ENCODE measurements at places on chromosomes 5 and 9.

- no peak for DNase-seq
Measured at GRCh38 chr5:132447196-132447595, 43.4 kb downstream of the IRF1 start.

GRCh38 chr5:151670953-151671636, 15.6 kb downstream of the SPARC start:
- DNase-seq: peak; percentile 47

- no peak for DNase-seq
Measured at GRCh38 chr5:108743846-108744245, 3.9 kb upstream of the FER start.

DNA sequence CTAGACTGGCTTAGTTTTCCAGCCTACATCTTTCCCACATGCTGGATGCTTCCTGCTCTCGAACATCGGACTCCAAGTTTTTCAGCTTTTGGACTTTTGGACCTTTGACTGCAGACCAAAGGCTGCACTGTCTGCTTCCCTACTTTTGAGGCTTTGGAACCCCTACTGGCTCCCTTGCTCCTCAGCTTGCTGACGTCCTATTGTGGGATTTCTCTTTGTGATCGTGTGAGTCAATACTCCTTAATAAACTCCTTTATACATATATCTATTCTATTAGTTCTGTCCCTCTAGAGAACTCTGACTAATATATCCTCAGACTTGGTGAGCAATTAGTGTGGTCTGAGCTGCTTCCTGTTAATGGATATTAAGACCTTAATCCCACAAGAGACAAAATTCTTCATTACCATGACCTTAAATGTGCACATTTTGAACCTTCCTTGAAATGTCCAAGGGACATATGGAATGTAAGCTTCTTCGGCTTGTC, 752.9 kb downstream of the CDH18 start:
- DNase-seq: no peak

DNA sequence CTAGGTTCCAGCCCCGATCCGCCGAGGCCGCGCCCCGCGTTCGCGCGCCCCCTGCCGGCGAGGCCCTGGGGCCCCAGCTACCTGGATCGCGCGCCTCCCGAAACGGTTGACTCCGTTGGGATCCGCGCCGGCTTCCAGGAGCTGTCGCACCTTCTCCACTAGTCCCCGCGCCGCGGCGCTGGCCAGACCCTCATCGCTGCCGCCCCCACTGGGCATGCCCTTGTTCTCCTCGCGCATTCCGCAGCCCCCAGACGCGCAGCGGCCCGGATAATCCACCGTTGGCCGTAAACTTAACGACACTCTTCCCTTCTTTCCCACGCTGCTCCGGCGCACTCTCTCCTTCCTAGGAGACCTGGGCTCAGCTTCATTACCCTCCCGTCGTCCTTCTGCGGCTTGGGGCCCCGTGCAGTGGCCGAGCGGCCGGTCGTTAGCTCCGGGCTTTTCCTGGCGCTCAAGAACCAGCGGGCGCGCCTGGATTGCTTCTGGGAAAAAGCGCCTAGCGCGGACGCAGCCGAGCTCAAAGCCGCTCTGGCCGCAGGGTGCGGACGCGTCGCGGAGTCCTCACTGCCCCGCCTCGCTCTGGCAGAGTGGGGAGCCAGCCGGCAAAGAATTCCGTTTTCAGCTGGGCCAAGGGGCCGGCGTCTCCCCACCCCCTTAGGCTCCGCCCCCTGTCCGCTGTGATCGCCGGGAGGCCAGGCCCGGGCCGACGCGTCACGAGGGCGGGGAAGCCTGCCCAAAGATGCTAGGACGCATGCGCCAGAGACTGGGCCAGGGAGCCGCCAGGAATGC, at the start of gene CDKN2B:
Gene CDKN2B, minus strand, starts transcription at position 589 of the 789 bp plus-strand sequence. Its CDS starts 352 bp downstream, at position 237.
- DNase-seq: peak; percentile 72

DNA sequence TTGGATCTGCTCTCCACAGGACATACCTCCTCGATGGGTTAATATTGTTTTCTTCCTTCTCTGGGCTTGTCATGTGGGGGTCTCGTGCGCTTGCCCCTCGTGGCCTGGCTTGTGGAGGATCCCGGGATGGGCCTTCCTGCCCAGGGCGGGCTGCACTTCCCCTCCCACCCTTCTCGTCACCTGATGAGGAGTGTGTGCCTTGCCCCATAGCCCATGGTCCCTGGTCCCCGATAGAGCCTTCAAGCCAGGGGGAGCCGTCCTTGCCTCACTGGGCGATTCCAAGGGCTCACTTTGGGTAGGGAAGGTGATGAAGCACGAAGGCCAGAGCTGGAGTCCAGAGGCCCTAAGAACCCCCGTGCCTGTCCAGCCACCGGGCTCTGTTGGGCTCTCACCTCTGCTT, 28.7 kb downstream of the DYNC2I2 start:
- no peak for DNase-seq

- DNase-seq: no peak
Measured at GRCh38 chr9:9905736-9906135, 707.1 kb downstream of the PTPRD start.

DNA sequence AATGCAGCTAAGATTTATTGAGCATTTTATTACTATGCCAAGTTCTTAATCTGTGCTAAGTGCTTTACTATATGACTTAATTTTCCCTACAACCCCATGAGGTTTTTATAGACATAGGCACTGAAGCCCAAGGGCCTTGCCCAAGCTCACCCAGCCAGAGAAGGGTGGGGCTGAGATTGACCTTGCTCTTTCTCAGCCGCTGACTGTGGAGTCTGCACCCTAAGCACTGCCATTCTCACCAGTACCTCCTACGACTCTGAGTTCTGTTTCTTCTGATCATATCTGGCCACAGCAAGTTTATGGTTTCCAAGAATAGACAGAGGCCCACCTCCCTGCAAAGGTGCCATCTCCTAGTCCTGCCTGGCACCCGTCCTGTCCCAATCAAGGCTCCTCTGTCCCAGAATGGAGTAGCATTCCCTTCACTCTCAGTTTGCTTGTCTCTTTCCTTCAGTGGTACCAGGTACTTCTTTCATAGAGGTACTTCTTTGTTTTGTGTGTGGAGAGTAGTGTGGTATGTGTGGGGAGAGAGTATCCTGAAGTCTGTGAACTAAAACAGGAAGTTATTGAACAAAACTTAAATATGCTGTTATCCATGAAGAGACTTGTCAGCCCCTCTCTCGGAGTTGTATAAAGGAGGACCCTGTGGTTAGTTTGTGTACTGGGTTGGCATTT, 42.6 kb downstream of the CSF1R start:
- no peak for DNase-seq

DNA sequence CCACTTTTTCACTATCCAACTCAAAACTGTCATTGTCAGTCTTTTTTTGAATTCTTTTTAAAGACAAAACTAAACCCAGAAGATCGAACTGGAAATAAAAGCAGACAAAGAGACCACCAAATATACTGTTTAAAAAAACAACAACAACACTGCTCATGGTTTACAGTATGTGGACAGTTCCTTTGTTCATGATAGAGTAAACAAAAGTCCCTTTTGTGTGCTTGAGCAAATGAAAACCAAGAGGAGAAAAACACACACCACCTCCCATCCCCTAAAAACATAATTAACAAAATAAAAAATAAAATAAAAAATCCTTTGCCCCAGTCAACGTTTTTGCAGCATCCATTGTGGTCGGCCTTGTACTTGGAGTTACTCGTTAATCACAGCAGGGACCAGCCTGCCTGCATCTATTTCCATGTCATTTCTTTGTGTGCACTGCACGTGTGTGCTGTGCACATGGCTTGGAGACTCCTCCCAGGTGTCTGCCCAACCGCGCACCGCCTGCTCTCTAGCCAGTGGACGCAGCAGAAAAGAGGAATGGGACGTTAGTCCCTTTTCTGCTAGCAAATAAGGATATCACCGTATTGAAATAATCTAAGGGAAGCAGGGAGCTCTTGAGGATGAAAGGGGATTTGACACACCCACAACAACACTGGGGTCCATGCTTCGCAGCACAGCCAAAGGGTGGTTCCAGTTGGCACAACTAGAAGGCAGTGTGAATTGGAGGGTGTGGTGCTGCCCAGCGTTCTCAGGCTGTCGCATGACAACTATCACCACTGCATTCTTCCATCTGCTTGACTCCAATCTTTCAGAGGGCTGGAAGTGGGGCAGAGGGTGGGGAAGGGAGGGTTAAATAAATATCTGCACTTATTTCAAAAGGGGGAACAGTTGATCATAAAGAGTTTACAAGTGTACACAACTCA, 130.0 kb downstream of the SEMA6A start:
- DNase-seq: no peak

GRCh38 chr5:159609359-159609758, 279.1 kb upstream of the IL12B start:
- no peak for DNase-seq

DNA sequence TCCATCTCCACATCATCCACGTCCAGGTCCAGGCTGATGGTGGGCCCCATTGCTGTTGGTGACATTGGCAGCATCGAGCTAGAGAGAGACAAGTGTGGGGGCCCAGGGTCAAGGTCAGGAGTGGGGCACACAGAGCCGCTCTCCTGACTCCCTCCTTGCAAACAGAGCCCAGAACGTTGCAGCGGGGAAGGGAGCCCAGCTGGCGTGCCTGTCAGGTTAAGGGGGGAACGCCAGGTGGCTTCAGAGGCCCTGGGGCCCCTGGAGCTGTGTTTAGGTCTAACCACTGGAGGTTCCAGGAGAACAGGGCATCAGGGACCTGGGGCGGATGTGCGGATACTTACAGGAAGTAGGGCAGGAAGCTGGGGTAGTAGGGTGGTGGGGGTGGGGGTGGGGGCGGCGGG, 7.5 kb downstream of the RNF44 start:
- no peak for DNase-seq

DNA sequence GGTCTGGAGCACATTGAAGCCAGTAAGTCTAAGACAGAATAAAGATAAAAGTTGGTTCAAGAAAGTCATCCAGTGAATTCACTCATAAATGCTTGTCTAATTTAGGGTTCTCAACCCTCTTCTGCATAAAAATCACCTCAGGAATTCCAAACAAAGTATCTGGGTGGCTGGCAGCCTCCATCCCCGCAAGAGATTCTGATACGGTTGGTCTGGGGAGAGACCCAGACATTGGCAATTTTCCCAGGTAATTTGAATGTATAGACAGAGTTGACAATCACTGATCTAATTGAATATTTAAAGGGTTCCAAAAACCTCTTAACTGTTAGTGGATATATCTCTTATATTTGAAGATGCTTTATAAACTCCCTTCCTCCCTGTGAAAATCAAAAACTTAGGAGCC, 14.9 kb downstream of the ADAMTSL1 start:
- DNase-seq: no peak

- no peak for DNase-seq
Measured at GRCh38 chr5:62066761-62067277, 239.2 kb upstream of the KIF2A start.

DNA sequence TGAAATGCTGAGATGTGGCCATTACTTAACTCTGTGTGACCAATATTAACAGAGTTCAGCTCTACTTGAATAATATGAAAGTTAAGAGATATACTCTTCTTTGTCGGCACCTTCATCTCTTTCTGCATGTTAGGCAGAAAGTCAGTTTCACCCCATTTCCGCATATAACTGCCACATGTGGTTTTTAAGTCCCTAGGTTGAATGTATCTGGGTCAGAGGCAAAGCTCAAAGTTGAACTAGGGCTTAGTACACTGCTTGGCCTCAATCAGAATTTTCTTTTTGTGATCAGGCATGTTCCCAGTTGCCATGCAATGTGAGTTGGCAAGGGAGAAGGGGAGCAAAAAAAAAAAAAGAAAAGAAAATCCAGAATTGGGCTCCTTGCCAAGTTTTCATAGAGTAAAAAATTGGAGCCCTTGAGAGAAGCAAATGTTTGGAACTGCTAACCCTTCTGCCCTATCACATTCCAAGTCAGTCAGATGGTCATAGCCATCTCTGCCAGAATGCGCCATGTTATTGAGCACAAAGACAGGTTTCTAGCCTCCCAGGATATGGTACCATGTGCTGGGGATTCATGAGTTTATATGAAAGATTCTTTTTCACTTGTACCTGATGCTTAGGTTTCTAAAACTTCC, 251.2 kb upstream of the RORB start:
- no peak for DNase-seq

GRCh38 chr9:134466869-134467616, 140.8 kb downstream of the RXRA start:
- no peak for DNase-seq

DNA sequence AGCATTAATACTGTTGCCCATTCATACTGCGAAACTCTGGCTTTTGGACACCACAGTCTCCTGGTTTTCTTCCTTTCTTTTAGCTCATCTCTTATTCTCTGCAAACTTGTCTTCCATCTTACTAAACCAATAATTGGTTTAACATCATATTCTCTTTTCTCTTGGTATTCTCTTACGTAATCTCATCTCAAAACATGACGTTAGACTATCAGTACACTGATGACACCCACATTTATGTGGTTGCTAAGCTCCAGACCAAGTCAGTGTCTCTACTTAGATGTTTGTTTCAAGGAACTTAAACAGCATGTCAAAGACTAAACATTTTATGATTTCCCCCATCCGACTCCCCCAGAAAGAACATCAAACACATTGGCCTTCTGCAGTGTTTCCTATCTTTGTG, 2.1 kb downstream of the PRRC1 start:
- DNase-seq: no peak

- no peak for DNase-seq
Measured at GRCh38 chr5:149700347-149700746, 29.8 kb upstream of the PPARGC1B start.
